ENCODE measurements at places on chromosomes 16 and 17. TPM values are rescaled to one million over a fixed set of nuclear protein-coding genes. Genes with fewer than 3 reads are reported as not detected.
A peak's percentile ranks its signal among the peaks of the same experiment; 100 is the strongest.

The NPIPB9 gene
- 5.3 TPM for total RNA-seq

The C16orf92 gene
- not detected for total RNA-seq

The HID1 gene
- total RNA-seq, result 0.31 TPM

The SOST gene
- not detected for total RNA-seq

The LRRC46 gene
- total RNA-seq, result 0.70 TPM

The TNS4 gene
- total RNA-seq, result 15.5 TPM

DNA sequence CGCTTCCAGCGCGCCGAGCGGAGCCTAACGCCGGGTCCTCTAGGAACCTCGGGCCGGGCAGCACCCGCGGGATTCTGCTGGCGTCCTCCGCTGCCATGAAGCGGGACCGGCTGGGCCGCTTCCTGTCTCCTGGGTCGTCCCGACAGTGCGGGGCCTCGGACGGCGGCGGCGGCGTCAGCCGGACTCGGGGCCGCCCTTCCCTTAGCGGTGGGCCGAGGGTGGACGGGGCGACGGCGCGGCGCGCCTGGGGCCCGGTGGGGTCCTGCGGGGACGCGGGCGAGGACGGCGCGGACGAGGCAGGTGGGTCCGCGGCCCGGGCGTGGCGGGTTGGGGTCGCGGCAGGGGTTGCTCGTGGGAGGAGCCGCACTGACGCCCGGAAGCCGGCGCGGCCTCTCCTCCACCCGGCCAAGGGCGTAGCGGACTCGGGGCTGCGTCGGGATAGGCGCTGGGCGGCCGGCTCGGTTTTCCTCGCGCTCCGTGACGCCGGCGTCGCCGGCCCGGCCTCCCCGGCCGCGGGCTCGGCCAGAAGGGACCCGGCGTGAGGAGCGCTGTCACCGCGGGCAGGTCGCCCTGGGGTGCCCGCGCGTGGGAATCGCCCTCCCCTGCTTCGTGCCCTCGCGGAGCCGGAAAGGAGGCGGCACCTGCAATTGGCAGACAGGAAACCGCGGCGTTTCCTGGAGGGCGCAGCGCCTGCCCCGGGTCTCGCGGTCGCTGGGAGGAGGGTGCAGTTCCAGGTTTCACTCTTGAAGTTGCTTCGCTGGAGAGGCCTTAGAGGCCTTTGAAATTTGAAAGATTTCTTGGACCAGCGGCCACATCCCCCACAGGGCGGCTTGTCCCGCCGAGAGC lies 432 bp downstream of the ZNF276 start:
- DNase-seq, result peak; percentile 78

DNA sequence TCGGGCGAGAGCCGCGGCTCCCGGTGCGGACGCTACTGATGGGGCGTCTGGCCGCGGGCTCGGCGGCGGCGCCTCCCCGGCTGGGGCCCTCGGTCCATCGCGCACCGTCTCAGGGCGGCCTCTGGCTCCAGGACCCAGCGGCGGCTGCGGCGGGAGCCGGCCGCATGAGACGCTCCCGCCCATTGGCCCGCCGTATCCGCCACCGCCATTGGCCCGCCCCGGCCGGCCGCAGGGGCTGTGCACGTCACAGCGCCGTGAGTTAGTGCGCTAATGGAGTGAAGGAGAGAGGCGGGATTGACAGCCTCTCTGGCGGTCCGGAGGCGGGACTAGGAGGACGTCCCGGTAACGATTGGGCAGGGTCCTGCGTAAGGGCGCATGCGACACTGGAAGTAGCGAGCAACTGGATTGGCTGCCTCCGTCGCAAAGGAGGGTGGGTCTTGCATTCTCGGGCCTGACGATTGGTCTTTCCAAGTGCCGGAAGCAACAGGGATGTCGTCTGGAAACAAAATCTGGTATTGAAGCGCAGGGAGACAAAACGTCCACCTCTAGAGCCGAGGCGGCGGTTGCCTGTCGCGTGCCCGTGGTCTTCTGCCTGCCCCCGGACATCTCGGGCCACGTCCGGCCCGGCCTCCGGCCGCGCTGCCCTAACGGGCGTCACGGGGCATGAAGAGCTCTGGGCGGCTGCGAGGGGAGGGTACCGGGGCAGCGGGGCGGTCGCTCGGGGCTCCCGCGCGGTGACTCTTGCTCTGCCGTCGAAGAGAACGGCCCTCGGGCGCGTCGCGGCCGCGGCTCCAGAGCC lies at the start of gene ANKRD11:
TSS of gene ANKRD11 (minus strand) at position 123 of the 799 bp plus-strand sequence. CDS start 173,542 bp downstream, outside the sequence.
- peak; percentile 99 for DNase-seq

GRCh38 chr17:50055426-50056216 lies at the start of gene ITGA3:
Gene ITGA3, plus strand, starts transcription at chr17:50056110. Its CDS starts 330 bp downstream, at chr17:50056440.
- DNase-seq, result peak; percentile 67

DNA sequence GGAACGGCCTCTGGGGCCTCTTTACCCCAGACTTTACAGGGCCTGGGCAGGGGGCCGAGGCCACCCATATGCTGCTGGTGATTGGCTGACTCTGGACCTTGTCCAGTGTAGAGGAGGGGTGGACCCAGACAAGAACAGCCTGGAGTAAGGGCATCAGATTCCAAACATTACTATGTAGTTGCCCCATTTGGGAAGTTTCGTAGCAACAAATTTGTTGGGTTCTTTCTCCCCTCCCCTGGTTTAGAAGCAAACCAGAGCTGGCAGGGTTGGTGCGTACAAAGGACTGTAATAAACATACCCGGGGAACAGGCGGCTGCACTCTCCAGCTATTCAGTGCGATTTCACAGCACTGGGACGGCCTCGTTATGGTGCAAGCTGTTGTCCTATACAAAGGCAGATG lies 145.5 kb downstream of the NTN1 start:
- DNase-seq, result no peak

- DNase-seq, result no peak
Observed at GRCh38 chr17:42541041-42541833, 5.2 kb downstream of the NAGLU start.

DNA sequence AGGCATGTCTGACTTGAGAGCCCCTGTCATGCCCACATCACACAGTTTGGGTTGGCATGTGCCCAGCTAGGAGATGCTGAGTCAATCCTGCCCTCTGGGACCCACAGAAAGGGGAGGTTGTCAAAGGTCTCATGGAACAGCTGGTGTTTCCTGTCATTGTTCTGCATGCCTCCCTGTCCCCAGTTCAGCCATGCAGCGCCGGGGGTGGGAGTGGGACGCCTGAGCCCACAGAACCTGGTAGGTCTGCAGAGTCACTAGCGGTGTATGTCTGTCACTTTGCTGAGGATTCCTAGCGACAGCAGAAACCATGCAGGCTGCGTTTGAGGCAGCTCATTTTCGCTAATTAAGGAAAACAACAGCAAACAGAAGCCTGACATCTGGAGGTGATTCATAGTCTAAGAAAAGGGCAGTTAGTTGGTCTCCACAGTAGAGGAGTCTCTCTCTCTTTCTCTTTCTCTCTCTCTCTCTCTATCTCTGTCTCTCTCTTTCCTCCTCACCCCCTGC lies 19.6 kb upstream of the CCL1 start:
- no peak for DNase-seq

DNA sequence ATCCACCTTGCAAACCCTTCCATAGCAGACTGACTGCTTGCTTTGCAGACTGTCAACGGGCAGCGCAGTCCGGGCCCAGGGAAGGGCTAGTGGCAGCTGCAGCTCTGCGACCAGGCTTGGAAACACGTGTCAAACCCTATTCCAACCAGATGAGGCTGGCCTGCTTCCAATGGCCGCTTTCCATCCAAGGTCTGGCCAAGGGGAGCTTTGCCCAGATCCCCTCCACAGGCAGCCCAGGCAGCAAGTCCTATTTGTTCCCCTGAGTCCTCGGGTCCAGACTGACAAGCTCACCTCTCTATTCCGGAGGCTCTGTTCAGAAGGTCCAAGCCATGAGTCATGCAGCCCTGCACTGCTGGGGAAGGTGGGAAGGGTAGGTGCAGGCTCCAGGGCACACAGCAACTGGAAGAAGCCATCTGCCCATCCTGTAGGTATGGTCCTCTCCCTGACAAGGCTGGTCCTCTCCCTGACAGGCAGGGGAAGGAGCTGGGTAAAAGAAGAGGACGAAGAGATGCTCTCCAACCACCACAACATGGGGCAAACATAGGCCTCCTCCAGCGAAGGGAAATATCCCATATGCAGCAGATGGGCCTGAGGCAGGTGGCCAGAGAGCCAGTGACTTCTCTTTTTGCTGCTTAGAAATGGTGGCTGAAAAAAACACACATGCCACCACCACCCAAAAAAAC lies 22.6 kb upstream of the AXIN2 start:
- no peak for DNase-seq

DNA sequence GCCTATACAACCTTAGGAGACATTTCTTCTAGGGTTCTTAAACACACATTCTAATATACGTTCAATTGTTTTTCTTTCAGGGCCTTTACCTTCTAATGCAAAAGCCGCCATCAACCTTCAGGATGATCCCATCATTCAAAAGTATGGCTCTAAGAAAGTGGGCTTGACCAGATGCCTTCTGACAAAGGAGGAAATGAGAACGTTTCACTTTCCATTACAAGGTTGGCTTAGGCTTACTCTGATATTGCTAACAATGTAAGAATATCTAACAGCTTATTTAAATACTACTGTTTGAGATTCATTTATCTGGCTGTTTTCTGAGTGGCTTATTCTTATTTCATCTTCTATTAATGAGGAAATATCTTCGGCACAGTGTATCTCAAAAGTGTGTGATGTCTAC lies 15.4 kb downstream of the REXO5 start:
- no peak for DNase-seq

DNA sequence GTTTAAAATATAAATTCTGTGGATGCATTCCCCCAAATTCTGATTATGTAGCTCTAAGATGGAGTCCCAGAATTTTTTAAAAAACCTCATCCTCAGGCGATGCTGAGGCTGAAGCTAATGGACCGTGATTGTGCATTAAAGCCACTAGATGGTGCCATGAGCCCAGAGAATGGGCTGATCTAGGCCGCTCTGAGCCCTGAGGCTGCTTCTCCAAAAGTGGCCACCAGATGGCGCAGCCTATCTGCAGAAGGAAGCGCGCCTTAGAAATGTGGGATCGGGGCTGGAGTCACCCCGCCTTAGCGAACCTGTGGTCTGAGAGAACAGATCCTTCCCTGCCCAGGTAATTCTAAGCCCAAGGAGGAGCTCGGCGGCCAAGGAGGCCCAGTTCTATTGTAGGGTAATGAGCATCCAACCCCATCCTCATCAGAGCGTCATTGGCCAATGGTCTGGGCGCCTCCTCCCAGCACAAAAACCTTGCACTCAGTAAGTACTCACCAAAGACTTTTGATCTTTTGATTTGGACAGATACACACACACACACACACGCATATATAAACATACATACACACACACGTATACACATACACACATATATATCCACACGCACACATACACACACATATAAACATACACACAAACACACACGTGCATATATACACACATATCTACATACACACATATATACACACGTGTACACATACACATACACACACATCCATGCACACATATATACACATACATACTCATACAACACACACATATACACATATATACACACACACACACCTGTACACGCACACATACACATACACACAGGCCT lies 13.7 kb upstream of the MMP2 start:
- peak; percentile 72 for DNase-seq

DNA sequence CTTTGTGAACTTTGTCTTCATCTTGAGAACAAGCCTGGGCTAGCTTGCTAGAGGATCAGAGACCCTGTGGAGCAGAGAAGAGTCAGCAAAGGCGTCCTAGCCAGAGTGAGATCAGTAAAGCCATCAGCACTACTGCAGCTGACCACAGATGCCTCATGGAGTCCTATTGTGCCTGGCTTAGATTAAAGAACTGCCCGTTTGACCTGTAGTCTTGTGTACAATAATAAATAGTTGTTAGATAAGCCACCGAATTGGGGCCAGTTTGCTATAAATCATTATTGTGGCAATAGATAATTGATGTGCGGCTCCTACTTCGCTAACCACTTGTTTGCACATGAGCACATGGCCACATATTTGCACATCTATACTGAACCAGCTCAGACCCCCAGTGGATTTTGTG lies 103.0 kb downstream of the CYLD start:
- DNase-seq, result no peak

- DNase-seq, result peak; percentile 62
Observed at GRCh38 chr17:29565643-29566472, 979 bp downstream of the ABHD15 start.

GRCh38 chr17:4150096-4150495 lies 7.1 kb downstream of the CYB5D2 start:
- no peak for DNase-seq

GRCh38 chr16:80023865-80024264 lies 423.3 kb upstream of the MAF start:
- no peak for DNase-seq

- no peak for DNase-seq
Observed at GRCh38 chr17:16449121-16449570, 33.8 kb downstream of the TRPV2 start.

DNA sequence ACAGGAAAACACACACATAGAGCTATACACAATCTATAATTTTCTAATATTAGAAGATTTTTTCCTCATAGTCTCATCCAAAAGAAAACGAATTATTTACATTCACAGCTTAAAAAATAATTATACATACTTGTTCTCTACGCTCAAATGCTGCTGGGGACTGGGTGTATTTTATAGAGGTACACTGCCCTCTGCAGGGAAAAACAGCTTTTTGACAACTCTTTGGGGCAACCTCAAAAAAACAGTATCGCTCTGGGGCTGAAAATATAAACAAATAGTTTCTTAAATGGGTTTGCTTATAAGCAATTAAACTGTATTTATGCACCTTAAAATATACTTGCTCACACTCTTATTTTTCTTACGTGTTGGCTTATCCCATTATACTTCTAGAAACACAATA lies 261.8 kb upstream of the PSMD7 start:
- DNase-seq, result no peak

DNA sequence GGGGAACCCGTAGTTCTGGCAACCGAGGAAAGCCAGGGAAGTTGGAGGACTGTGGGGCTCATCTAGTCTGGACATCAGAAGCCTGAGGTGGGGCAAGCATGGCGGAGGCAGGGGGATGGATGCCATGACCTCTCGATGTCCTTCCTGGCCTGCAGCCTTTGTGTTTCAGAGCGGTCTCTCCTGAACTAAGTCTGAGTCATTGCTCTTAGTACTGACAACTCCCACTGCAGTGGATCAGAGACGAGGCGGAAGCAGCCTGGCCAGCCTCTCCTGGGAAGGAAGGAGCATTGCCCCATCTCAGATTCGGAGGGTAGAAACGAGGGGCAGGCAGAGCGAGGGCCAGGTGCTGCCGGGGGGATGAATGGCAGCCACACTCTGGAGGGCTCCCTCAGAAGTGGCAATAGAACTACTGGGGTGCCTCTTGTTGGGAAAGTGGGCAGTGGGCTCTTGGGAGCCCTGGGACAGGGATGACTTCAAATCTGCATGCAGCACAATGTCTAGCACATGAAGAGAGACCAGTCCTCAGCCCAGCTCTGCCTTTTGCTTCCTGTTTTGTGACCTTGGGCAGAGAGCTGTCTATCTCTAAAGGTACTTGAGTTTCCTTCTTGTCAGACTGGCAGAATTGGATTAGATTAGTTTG lies 3.6 kb upstream of the STAC2 start:
- no peak for DNase-seq
